ENCODE measurements at places on chromosomes 2 and 18. TPM values are rescaled to one million over a fixed set of nuclear protein-coding genes. Genes with fewer than 3 reads are reported as not detected.

- DNase-seq = no peak
These were observed 23.9 kb downstream of the SPTBN1 start for GRCh38 chr2:54480025-54480424.

DNA sequence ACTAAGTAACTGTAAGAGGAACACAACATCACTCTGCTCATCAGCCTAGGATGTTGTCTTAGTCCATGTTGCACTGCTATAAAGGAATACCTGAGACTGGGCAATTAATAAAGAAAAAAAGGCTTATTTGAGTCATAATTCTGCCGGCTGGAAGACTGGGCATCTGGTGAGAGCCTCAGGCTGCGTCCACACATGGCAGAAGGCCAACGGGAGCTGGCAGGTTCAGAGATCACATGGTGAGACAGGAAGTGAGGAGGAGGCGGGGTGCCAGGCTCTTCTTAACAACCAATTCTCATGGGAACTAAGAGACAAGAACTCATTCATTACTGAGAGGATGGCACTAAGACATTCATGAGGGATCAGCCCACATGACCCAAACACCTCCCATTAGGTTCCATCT lies 46.8 kb downstream of the EPG5 start:
- peak; percentile 15 for DNase-seq

GRCh38 chr18:12254820-12255511 lies 805 bp downstream of the CIDEA start:
- DNase-seq = no peak

- no peak for DNase-seq
These were observed 121.8 kb upstream of the SERPINE2 start for GRCh38 chr2:224160917-224161316.

DNA sequence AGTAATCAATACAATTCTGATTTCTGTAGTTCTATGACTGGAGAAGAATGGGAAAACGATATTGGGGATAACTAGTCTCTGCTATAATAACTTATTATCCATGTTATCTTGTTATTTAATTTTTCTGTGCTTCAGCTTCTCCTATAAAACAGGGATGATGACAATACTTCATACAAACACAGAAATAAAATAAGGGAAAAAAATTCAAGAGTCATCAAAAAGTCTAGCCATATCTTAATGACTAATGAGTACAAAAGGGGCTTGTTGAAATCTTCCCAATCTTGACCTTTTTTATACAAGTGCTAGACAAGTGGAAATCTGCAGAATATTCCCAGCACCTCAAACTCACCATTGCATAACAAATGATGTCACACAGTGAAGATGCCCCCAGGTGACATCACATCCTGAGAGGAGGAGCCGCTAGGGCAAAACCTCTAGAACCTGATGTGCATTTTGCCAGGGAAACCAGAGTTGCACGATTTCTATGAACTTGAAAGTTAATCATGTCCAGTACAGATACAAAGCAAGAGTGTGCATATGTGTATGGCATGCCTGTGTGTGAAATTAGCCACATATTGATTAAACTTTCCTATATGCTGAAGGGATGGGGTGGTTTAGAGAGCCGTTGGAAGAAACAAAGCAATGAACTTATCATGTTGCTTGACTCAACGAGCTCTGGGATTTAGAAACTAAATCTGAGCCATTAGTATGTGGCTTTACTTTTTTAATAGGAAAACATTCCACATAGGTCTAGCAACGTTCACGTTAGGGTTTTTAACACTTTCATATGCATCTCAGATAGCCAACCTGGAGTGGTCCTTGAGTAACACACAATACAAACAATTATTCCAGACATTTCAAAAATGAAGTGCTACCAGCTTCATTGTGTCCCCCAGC lies 278.9 kb downstream of the SLC4A3 start:
- no peak for DNase-seq

DNA sequence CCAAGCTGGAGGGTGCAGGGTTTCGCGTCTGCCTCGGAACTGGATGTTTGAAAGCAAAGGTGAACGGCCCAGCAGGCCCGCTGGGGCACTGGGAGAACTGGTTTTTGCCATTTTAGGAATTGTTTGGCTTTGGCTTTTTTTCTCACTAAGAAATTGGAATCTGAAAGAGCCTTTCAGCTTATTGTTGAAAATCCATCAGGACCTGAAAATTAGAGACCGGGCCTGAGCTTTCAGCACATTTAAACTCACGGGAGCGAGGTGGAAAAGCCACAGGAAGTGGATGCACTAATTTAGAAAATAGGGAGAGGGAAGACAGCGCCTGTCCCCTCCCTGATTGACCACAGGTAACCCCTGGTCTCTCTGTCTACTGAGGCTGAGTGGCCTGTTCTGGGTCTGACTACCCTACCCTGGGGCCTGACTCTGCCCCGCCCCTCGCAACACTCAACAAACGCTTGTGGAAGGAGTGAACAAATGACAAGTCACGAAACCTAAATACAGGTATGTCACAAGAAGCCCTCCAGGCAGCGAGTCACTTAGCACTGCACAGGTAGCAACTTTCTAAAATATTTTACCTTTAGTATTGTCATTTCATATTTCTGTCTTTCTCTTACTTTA lies 100.3 kb upstream of the MBOAT2 start:
- DNase-seq = no peak

DNA sequence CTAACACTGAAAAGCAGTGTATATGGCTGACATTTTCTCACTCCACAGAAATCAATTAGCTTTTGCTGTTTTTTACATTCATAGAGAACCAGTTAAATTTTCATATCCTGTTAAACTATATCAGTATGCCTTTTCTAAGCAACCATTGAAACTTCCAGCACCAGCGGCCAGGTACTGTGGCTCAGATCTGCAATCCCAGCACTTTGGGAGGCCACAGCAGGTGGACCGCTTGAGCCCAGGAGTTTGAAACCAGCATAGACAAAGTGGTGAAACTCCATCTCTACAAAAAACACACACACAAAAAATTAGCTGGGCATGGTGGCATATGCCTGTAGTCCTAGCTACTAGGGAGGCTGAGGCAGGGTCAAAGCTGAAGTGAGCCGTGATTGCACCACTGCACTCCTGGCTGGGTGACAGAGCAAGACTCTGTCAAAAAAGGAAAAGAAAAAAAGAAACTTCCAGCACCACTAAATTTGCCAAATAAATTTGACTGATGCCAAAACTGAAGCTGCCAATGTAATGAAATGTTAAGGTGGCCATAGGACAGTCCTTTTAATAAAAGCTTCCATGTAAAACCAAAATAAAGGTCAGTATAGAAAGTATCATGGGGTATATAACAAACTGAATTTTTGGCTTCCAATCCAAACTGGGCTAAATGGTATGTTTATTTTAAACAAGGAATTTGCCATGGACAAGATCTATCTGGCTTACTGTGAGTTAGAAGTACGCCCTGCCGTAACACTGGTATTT lies 3.5 kb downstream of the SFT2D3 start:
- DNase-seq = no peak

- no peak for DNase-seq
These were observed 268.9 kb upstream of the CCDC68 start for GRCh38 chr18:55228191-55228590.

DNA sequence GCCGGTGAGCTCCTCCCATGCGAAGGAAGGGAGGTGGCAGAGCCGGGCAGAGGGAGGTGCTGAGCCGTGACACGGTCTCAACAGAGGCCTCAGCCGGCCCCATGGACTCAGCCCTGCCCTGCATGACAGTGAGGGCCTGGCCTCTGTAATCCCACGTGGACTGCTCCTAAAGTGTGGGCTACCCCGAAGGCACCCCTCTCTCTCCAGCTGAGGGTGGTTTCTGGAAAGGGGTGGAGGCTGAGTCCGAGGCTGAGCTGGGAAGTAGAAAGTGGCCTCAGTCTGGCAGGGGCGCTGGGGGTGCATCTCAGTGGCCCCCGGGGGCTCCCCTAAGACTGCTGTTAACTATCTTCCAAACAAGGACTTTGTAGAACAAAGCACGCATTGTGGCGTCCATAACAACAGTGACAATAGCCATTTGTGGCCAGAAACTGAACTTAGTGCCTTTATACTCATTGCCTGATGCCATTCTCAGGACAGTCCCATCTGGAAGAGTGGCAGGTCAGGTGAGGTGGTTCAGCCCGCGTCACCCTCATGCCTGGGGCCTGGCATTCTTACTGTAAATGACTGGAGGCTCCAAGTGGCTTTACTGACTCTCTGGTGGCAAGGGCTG lies 192.4 kb downstream of the TWIST2 start:
- no peak for DNase-seq

DNA sequence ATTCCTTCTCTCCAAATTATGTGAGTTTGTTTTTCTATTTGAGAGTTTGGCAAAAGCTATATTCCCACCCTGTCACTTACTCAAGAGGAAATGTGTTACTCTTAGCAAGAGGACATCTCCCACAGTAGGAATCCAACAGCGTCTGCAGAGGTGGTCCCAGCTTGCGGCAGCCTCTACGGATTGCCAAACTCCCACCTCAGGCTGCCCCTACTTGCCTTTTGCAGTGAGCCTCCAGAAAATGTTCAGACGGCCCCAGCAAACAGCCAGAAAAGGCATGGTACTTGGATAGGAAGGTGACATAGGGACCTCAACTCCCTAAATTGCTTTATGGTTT lies 158.4 kb downstream of the SUCLG1 start:
- no peak for DNase-seq

The CPS1 gene
- 0.59 TPM for total RNA-seq

The ST8SIA5 gene
- total RNA-seq = not detected

The GORASP2 gene
- 77.5 TPM for total RNA-seq

DNA sequence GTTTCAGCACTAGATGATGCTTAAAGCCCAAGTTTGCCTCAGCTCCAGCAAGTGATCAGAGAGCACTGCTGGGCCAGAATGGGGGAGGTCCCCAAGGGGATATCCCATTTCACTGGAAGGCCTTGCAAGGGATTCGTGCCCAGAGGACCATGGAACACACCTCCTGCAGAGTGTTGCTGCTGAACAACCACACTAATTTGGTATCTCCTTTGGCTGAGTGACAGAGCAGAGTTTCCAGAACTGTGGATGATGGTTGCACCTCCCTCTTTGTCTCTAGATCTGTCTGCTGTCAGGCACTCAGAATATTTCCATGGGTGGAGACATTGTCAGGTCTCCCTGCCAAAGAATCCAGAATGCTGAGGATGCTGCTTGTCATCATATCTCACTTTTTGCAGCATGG lies 484.8 kb upstream of the NETO1 start:
- no peak for DNase-seq

GRCh38 chr2:127106457-127106990 lies 430 bp downstream of the BIN1 start:
- DNase-seq = peak; percentile 19

DNA sequence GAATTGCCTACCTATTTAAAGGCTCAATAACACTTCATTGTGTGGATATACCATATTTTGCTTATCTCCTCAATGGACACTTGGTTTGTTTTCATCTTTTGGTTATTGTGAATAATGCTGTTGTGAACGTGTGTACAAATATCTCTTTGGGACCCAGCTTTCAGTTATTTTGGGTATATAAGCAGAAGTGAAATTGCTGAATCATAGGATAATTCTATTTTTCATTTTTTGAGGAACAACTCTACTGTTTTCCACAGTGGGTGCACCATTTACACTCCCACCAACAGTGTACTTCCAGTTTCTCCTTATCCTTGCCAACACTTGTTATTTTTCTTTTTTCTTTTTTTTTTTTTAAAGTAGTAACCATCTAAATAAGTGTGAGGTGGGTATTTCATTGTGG lies 29.0 kb downstream of the PTPN4 start:
- no peak for DNase-seq

- DNase-seq = no peak
These were observed 12.7 kb upstream of the DES start for GRCh38 chr2:219405451-219405850.

- DNase-seq = no peak
These were observed 10.2 kb downstream of the TNFAIP6 start for GRCh38 chr2:151367571-151367970.

Measured in CD4-positive, CD25-positive, alpha-beta regulatory T cell (primary cell).